ENCODE measurements at places on chromosomes 7 and 10.

- DNase-seq: no peak
Observed at GRCh38 chr10:132282667-132283603, 24.8 kb downstream of the STK32C start.

DNA sequence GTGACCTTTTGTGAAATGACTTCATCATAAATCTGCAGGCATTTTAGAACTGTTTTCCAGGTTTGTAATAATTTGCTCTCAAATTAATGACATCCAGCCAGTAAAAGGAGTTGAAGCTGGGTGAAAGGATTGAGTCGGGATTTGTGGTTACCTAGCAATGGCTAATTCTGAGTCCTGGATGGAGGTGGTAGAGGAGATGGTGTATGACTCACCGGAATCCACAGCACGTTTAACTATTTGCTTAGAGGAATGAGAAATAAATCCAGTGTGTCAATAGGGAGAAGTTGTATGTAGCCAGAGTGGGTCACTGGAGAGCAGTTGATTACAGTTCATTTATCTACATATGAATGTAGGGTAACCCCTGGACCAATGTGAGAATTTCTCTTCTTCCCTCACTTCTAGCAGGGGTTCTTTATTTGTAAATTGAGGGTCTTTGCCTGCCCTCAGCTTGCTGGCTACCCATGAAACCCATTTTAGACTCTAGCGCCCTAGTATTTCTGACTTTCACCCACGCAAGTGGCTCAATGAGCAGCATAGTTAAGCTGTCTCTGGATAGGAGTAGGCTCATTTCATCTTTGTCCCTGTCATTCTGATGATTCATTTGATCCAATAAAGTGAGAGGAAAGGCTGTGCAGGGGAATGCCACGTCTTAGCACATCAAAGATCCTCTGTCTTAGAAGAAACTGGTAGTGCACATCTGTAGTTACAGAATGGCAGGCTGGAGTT lies 547.8 kb downstream of the SORCS3 start:
- no peak for DNase-seq

DNA sequence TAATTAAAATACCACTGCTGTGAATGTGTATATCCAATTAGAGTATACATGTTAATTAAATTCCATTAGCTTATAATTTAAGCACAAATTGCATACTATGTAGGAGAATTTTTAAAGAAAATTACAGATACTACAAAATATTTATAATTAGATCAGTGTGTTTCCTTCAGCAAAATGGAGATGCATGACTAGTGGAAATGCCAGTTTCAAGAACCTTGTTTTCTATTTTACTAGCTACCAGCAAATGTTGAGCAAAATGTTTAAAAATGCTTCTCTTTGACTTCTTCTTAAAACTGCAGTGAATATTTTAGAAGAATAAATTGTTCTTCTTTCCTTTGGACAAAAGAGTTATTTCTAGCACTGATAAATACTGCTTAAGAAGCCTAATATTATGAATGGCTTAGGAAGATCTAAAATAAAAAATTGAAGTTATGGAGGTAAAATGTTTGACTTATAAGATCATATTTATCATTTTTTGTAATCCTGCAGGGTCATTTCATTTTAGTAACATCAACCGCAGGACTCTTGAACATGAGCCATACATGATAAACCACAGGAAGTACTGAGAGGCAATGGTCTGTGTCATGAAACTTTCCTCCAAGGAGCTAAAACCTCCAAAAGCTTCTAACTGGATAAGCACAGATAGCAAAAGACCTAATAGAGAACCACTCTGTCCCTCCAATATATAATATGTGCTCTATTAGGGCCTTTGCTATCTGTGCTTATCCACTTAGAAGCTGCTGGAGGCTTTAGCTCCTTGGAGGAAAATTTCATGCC lies 1066.0 kb upstream of the CELF2 start:
- no peak for DNase-seq

GRCh38 chr7:101911800-101912715 lies 94.6 kb downstream of the CUX1 start:
- DNase-seq: no peak

GRCh38 chr7:65840446-65840845 lies 32.4 kb upstream of the VKORC1L1 start:
- DNase-seq: no peak

- DNase-seq: no peak
Observed at GRCh38 chr10:70035531-70035930, 17.1 kb upstream of the MACROH2A2 start.

GRCh38 chr7:157502701-157503111 lies 165.9 kb downstream of the DNAJB6 start:
- peak; percentile 40 for DNase-seq

DNA sequence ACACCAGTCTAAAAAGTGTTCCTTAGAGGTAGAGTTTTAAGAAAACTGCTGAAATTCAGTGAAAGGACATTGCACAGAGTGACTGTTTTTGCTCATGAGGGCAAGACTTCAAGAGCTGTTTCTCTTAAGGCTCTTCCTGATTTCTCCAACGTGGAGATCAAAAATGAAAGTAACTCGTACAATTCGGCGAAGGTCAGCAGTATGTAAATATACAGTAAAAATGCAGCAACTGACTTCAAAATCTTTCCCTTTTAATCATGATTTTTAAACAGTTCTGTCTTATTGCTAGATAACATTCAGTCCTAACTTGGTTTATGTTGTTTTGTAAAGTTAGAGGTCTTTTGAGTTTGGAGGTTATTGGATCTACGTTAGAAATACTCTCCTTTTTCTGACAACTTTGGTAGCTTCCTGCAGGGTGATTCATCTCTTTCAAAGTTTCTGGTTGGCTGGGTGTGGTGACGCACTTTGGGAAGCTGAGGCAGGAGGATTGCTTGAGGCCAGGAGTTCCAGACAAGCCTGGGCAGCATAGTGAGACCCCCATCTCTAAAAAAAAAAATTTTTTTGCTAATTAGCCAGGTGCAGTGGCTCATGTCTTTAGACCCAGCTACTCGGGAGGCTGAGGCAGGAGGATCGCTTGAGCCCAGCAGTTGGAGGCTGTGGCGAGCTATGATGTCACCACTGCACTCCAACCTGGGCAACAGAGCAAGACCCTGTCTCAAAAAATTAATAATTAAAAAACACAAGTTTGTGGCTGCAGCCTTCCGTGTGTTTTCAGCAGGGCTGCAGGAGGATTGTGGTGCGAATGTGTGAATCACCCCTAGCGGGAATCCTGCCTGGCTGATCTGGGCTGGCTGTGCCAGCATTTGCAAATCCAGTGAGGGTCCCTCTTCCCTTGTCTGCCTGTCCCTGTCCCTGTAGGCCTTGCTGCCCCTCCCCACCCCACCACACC lies 29.2 kb upstream of the AP5Z1 start:
- DNase-seq: no peak

DNA sequence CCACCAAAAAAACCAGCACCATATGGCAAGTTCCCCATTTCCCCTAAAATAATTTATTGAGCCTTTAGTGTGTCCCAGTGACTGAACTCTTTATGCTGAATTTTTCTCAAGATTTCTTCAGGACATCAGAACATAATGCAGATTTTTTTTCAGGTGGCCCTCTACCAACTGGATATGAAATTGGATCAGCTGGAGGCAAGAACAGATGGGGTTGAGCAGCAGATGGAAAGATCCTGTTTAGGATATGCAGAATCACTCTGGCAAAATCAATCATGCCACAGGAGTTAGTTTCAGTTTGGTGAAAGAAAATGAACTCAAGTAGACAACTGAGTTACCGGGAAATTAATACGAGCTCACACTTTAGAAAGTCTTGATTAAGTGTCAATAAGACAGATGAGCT lies 761.5 kb upstream of the C7orf33 start:
- no peak for DNase-seq

DNA sequence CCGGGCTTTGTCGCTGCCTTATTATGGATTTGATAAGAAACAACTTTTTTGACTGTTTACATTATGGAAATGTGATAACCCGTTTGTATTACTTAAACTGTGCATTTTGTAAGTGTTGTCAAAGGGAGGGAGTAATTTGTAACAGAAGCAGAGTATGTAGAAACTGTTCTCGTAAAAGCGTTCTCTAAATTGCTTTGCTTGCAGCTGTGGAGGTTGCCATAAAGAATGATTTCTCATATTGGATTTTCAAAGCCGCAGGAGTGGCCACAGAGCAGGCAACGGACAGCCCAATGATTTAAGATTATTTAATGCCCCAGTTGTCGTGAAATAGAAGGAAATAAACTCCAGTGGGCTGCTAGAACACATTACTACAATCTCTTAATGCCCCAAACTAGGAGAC lies 114.0 kb upstream of the INSYN2A start:
- no peak for DNase-seq

GRCh38 chr7:150503581-150503980 lies 11.1 kb upstream of the GIMAP7 start:
- no peak for DNase-seq

DNA sequence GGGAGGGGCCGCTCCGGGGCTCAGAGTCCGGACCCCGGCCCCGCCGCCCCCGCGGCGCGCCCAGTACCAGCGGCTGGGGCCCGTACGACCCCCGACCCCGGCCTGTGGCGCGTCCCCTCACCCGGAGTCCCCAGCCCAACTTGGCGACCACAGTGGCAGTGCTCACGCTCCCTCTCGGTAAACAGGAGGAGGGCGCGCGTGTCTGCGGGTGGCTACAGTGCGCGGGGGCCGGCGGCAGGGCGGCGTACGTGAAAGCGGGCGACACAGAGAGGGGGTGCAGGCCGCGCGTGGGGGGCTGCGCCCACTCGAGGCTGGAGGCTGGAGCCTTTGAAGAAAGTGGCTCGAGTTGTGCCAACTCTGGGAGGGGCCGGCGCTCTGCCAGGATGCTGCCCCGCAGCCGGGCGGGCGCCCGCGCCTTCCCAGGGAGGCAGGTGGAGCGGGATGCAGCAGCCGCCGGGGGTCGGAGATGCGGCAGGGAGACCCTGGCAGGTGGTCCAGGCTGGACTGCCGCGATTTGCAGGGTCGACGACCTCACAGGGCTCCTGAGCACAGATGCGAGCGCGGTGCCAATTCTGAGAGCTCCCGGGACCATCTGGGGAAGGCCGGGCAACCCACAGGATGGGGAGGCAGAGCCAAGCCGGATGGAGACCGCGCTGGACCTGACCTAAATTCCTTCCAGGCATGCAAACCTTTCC lies 655 bp downstream of the PTPRE start:
- DNase-seq: no peak

DNA sequence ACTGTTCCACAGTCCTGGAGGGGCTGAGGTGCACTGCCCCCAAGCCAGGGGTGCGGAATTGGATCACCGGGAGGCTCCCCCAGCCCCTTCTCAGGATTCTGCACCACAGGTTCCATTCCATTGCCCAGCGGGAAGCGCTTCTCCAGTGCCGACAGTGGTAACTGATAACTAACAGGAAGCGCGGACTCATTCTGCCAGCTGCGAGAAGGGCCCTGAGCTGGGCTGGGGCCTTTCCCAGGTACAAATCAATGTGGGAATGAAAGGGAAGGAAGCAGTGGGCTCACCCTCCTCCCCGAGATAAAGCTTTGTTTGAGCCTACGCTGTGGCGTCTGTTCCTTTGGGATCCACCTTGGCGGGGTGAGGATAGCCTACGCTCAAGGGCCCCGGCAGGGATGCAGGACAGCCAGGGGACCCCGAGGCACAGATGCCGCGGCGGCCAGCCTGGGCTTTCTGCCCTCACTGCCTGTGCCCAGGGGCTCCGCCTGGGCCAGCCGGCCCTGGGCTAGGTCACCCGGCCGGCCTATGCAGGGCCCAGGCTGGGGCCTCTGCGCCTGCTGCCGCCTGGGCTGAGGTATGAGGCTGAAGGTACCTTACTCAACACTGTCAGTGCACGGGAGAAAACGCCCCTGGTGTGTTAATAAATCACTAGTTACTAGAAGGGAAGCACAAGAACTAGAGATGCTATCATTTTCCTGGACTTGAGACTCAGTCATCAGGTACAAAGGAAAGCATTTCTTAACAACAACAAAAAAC lies 39.4 kb downstream of the EN2 start:
- no peak for DNase-seq

DNA sequence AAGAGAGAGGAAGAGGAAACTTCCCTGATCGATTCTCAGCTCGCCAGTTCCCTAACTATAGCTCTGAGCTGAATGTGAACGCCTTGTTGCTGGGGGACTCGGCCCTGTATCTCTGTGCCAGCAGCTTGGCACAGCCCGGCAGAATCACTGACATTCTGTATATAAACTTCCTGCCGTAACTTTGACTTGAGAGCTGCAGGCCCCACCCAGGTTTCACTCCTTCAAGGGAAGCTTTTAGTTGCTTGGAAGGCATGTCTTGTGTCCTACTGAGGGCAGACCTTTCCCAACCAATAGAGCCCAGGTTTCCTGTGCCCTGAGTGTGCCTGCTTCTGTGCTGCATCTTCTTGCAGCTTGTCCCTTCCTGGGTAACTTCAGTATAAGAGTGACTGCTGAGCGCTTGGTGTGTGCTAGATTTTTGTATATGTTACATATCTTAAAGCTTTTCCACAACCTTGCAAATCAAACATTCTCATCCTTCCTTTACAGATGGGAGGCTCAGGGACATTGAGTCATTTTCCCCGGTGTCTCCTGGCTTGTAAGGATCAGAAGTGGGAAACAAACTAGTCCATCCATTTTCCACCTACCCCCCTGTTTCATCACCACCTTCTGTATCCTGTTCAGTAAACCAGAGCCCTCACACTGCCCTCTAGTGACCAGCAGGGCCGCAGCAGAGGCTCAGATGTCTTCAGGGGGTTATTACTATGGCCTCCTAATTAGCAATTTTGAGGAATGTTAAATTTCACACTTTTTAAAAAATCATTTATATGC lies 225.2 kb upstream of the PRSS58 start:
- peak; percentile 25 for DNase-seq

GRCh38 chr7:34757570-34758110 lies 99.6 kb downstream of the NPSR1 start:
- no peak for DNase-seq

GRCh38 chr7:34662058-34662708 lies 4.2 kb downstream of the NPSR1 start:
- no peak for DNase-seq

GRCh38 chr7:29139191-29139590 lies 7.1 kb downstream of the CPVL start:
- DNase-seq: no peak

GRCh38 chr10:22927166-22927565 lies 687 bp upstream of the ARMC3 start:
- DNase-seq: no peak

DNA sequence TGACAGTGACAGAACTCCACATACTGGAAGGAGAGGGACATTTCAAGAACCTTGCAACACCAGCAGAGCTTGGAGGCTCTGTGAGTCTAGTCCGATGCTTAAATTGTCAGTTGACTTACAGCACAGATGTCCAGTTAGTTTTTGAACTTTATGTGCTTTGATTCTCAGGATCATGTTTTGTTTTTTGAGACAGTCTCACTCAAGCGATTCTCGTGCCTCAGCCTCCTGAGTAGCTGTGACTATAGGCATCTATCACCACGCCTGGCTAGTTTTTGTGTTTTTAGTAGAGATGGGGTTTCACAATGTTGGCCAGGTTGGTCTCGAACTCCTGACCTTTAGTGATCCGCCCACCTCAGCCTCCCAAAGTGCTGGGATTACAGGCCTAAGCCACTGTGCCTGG lies 31.8 kb upstream of the STEAP4 start:
- DNase-seq: no peak

GRCh38 chr10:93211991-93212390 lies 138.3 kb downstream of the CYP26A1 start:
- no peak for DNase-seq

- no peak for DNase-seq
Observed at GRCh38 chr10:75472685-75473084, 41.3 kb downstream of the LRMDA start.

GRCh38 chr10:29535778-29536453 lies 98.9 kb downstream of the SVIL start:
- DNase-seq: no peak

All from activated T-helper 1 cell treated with anti-CD3 and anti-CD28 coated beads, Interleukin-2, amount 50 U/mL, for 16 hours (primary cell).